ENCODE measurements at places on chromosomes 1 and 21. TPM values are rescaled to one million over a fixed set of nuclear protein-coding genes. Genes with fewer than 3 reads are reported as not detected.

- no peak for DNase-seq
- H3K36me3 ChIP-seq, result no peaks in the 10 kb centered on the region
- no peaks in the 10 kb centered on the region for H3K27me3 ChIP-seq
- H3K4me3 ChIP-seq, result no peak overlapping the region
- no peak overlapping the region for H3K27ac ChIP-seq
Observed at GRCh38 chr21:32565856-32566465, 19.4 kb downstream of the TCP10L start.

DNA sequence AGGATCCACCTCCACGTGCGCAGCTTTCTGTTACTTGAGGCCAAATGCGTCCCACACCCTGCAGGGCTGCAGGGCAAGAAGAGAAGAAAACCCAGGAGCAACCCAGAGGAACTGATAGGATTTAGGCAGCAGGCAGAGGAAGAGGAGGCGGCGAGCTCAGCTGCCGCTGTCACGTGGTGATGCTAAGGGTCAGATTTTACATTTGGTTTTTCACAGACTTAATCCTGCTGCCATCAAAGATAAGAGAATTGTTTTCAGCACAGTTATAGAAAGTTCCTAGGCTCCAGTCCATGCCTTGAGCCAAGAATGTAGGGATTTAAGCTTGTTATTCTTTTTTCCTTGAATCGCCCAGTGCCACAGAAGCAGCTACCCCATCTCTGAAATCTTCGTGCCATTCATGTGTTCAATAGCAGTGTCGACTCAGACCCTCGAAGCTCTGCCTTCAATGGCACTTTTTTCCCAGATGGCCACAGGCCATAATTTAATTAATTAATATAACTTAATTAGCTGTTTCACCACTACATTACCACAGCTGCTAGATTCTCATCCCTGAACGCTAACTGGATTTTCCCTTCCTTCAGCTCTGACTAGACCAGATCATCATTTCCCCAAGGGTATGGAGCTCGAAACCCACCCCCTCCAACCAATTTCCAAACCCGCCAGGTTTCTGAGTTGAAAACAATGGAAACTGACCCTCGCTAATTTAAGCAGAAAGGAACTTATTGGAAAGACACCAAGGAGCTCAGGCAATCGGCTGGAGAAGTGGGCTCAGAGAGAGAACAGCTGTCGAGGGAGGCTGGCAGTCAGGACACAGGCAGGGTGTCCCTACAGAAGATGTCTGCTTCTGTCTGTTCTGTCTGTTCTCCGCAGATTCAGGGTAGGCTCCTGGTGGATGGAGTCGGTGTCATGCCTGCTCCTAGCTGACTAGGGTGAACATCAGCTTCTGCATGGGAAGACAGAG lies 36.2 kb downstream of the LDLRAP1 start:
- H3K27me3 ChIP-seq, result no peaks in the 10 kb centered on the region
- no peaks in the 10 kb centered on the region for H3K36me3 ChIP-seq
- no peak overlapping the region for H3K4me3 ChIP-seq
- no peak overlapping the region for H3K27ac ChIP-seq
- no peak for DNase-seq
- H3K4me1 ChIP-seq, result peaks cover 12% of the 10 kb centered on the region

- H3K36me3 ChIP-seq, result no peaks in the 10 kb centered on the region
- no peak overlapping the region for H3K27ac ChIP-seq
- no peak for DNase-seq
Observed at GRCh38 chr1:154736841-154737240, 128.9 kb upstream of the ADAR start.

The KRTAP19-1 gene
- not detected for total RNA-seq

DNA sequence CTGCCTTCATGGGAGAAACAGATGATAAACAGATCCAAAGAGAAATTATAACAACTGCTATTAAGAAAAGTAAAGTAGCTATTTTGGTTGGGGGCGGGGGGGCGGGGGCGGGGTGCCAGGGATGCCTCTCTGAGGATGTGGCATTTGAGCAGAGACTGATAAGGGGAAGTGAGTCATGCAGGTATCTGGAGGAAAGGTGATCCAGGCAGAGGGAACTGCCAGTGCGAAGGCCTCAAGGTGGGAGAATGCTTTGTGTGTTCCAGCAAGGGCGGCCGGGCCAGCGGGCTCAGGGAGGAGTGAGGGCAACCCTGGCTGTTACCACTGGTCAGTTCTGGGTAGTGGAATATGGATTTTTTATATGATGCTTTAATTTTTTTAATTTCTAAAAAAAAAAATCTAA lies 7.0 kb upstream of the TNFRSF1B start:
- peaks cover 61% of the 10 kb centered on the region for H3K4me1 ChIP-seq
- H3K27ac ChIP-seq, result peak overlapping the region; percentile 37
- H3K27me3 ChIP-seq, result no peaks in the 10 kb centered on the region

DNA sequence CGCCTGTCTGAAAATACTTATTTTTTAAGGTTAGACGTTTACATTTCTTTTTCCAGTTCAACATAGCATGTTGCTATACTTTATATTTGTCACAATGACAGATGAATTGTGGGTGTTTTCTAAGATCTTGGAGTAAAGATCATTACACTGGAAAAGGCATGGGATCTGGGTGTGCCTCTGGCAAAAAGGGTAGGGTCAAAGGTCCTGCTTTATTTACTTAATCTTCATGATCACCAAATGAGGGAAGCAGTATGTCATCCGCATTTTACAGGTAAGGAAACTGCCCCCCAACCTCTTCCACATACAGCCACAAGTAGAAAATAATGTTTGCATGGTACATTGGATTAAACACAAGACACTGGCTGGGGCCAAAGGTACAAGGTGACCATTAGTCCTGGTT lies 12.5 kb upstream of the SMPDL3B start:
- no peak overlapping the region for H3K4me3 ChIP-seq
- no peaks in the 10 kb centered on the region for H3K4me1 ChIP-seq
- H3K36me3 ChIP-seq, result no peaks in the 10 kb centered on the region
- no peak for DNase-seq

The COL6A1 gene
- 43.1 TPM for total RNA-seq

The PCSK9 gene
- 60.7 TPM for total RNA-seq

The ATP6V1G3 gene
- not detected for total RNA-seq

- no peak for DNase-seq
- H3K27me3 ChIP-seq, result peaks cover 95% of the 10 kb centered on the region
Observed at GRCh38 chr1:204872262-204872881, 1.7 kb downstream of the NFASC start.

The SUCO gene
- 31.2 TPM for total RNA-seq

DNA sequence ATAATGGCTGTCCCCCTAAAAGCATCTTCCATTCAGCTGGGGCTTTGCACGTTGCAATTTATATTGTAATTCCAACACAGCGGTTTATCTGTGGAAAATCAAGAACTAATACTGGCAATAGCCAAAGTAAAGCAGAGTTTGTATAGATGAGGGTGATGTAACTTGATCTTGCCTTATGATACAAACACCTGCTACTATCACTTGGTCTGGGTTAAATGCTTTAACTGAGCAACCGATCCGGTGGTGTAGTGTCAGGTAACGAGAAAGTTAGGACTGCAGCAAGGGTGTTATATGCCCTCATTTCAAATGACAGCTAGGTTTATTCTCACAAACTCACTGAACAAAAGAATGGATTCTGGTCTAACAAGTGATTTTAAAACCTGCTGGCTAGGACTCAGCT lies 47.3 kb upstream of the PLPPR4 start:
- H3K36me3 ChIP-seq, result no peaks in the 10 kb centered on the region
- no peaks in the 10 kb centered on the region for H3K4me1 ChIP-seq
- no peak for DNase-seq
- H3K27ac ChIP-seq, result no peak overlapping the region
- no peak overlapping the region for H3K4me3 ChIP-seq

Data from PC-9 (cell line).